ENCODE measurements at places on chromosomes 12 and 14. TPM values are rescaled to one million over a fixed set of nuclear protein-coding genes. Genes with fewer than 3 reads are reported as not detected.

GRCh38 chr14:64987438-64987767 lies 708 bp downstream of the FNTB start:
- no peak for DNase-seq

DNA sequence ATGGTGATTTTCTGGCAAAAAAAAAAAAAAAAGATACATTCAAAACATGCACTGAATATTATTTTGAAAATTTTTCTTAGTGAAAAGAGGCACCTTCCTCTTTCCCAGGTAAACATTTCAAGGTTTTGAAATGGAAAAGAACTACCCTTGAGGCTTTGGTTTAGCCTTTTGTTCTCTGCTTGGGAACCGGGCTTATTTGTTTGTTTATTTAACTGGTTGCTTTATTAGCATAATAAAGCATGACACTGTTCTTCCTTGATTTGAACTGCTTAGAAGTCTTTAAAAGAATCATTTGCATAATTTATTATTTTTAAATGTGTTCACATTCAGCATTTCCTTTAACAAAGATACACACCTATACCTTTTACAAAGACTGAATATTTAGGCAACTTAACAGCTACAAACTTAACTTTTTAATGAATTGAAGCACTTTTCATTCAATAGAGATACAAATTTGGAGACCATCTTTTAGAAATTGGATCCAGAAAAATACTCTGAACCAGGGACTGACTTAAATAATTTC lies 174.5 kb downstream of the FBXL14 start:
- no peak for DNase-seq

INHBC gene
- 0.13 TPM for total RNA-seq

RPS6KL1 gene
- total RNA-seq, result not detected

TROAP gene
- total RNA-seq, result 35.8 TPM

DNA sequence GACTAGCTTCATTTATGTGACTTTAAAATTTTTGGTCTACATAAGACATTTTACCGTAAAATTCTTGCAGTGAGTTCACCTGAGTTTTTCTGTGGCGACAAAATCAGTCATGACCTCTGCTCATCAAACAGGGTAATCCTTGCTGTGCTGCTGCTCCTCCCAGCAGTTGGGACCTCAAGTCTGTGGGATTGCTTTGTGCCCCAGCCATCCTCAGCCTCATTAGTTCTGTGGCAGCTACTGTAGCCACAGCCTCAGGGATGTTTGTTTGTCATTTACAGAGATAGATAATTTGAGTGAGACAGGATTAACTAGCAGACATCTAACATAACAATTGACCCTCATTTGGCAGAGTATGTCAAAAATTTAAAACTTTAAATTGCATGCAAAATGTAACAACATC lies 357.0 kb downstream of the PCNX1 start:
- DNase-seq, result no peak

DNA sequence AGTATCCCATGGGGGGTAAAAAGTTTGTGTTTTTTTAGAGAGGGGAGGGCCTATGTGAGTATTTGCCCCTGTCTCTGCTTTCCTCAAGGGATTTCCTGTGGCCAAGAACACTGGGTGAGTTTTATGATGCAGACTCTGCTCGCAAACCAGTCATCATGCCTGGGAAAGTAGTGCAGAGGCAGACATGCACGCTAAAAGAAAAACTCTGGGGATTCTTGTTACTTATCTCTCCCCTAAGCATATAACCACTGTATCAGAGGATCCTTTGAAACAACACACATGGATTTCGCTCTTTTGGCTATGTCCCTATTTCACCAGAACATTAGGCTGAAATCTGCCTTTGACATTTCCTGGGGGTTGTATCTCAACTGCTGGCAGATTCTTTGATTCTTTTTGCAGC lies 1845.8 kb upstream of the SEL1L start:
- DNase-seq, result no peak

GRCh38 chr12:89709995-89710872 lies 1.6 kb upstream of the ATP2B1 start:
- no peak for DNase-seq

DNA sequence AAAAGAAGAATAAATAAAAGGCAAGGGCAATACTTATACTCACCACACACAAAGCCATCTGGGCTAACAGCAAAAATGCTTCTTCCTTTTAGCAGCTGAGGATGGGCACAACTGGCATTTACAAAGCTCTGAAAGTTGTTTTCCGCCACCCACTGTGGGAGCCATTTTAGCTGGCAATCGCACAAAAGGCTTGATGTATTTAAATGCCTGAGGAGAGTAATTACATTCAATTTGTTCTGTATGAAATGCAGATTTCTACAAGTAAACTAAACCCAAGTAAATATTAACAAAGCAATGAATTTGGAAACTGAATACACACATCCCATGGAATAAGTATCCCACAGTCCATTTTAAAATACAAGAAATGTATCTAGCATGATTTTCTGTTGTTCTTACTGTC lies 37.5 kb downstream of the LRIG3 start:
- DNase-seq, result no peak

SYCP3 gene
- not detected for total RNA-seq

DNA sequence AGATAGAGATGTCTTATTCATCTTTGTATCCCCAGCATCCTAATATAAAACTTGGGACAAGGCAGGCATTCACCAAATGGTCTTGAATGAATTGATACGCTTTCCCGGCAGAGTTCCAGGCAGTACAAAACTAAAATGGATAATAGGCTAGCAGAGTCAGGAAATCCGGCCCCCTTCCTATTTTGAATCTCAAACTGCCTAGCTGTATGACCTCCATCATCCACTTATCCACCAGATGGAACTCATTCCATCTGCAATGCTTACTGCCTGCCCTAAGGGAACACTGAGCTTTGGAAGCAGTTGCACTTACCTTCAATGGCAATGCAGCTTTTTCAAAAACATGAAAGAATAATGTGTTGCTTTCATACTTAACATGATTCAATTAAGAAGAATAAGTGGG lies 43.4 kb downstream of the BDKRB1 start:
- DNase-seq, result no peak
